ENCODE measurements at places on chromosomes 16 and 17. TPM values are rescaled to one million over a fixed set of nuclear protein-coding genes. Genes with fewer than 3 reads are reported as not detected.
A peak's percentile ranks its signal among the peaks of the same experiment; 100 is the strongest.

- H3K36me3 ChIP-seq, result peaks cover 43% of the 10 kb centered on the region
- peak overlapping the region; percentile 86 for H3K4me3 ChIP-seq
Observed at GRCh38 chr16:29974291-29975133, 844 bp downstream of the TAOK2 start.

DNA sequence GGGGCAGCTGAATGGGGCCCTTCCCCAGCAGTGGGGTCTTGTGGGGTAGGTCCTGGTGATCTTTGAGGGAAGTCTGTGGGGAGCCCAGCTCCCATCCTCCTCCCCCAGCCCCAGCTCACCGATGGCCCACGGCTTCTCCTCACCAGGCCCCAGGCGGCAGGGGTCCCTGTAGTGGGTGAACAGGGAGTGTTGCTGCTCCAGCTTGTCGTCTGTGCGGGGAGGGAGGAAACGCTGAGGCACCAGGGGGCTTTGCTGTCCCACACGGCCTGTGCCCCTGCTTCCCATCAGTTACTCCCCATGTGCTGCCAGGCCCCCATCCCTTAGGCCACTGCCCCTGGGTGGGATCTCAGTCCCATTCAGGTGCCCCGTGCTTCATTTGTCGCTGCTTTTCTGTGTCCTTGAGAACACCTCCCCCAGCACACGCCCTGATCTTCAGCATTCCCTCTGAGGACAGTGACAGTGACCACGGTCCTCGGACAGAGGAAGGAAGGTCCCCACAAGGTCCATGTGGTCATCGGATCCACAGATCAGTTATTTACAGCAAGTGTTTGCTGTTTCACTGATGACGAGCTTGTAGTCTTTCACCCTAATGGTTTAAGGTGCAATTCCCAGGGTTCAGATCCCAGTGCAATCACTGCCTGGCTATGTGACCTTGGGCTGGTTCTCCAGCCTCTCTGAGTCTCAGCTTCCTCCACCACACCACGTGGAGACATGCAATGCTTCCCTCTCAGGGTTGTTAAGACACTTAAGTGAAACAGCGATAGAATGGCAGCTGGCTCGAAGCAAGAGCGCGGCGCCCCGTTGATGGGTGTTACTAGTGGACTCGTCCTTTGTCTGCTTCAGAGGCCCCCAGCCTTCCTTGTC is 53.1 kb downstream of the PRMT7 start:
- H3K36me3 ChIP-seq, result peaks cover 6% of the 10 kb centered on the region
- no peak overlapping the region for H3K27ac ChIP-seq
- peaks cover 14% of the 10 kb centered on the region for H3K4me1 ChIP-seq
- no peak overlapping the region for H3K4me3 ChIP-seq

GRCh38 chr16:72400257-72401083 is 228.5 kb upstream of the PMFBP1 start:
- no peaks in the 10 kb centered on the region for H3K27me3 ChIP-seq
- no peak overlapping the region for H3K27ac ChIP-seq
- peak; percentile 60 for DNase-seq
- no peak overlapping the region for H3K4me3 ChIP-seq
- no peaks in the 10 kb centered on the region for H3K36me3 ChIP-seq

DNA sequence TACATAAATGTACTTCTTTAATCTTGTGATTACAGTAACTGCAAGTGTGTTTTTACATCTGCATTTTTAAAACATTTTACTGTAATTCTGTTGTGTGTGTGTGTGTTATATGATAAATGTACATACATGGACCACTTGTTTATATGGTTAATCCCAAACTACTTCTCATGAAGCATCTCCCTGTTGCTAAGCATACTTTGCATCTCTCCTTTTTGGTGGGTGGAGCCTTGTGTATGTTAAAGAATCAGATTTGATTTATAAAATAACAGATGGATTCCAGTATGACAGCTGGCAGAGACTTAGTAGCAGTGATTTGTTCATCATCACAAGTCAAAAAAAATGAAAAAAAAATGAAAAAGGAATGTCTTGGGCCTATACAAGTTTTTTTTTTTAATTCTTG is 56.0 kb upstream of the RHBDL3 start:
- H3K4me3 ChIP-seq, result no peak overlapping the region
- peaks cover 2% of the 10 kb centered on the region for H3K36me3 ChIP-seq
- DNase-seq, result no peak
- no peaks in the 10 kb centered on the region for H3K4me1 ChIP-seq
- no peaks in the 10 kb centered on the region for H3K27me3 ChIP-seq

DNA sequence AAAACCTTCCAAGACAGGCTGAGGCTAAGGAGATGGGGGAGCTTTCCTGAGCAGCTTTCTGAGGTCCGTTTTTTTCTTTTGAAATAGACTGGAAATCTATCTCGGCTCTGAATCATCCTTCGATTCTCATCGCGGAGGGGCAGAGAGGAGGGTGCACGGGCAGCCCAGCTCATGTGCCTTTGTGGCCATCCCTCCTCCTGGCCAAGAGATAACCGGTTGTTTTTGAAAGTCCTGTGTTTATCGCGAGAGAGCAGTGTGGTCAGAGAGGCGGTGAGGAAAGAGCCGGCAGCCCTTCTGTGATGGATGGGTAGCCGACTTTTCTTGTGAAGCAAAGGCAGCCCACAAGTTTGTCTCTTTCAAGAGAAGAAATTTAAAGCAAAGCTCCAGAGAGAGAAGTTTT is 191.6 kb downstream of the CCDC182 start:
- H3K4me1 ChIP-seq, result peaks cover 44% of the 10 kb centered on the region
- no peaks in the 10 kb centered on the region for H3K36me3 ChIP-seq
- H3K27ac ChIP-seq, result no peak overlapping the region
- H3K27me3 ChIP-seq, result no peaks in the 10 kb centered on the region

- no peaks in the 10 kb centered on the region for H3K27me3 ChIP-seq
- H3K4me1 ChIP-seq, result peaks cover 2% of the 10 kb centered on the region
- no peak overlapping the region for H3K27ac ChIP-seq
- peaks cover 68% of the 10 kb centered on the region for H3K36me3 ChIP-seq
- no peak for DNase-seq
Observed at GRCh38 chr16:57711-58110, 4.1 kb downstream of the SNRNP25 start.

Gene MIF4GD
- polyA plus RNA-seq, result 13.0 TPM

Gene KRTAP1-5
- polyA plus RNA-seq, result not detected

Gene GRB2
- 65.6 TPM for polyA plus RNA-seq

Data from small intestine (tissue), 16 donors.